ENCODE measurements at places on chromosomes 12 and 14. TPM values are rescaled to one million over a fixed set of nuclear protein-coding genes. Genes with fewer than 3 reads are reported as not detected.

The FOXN4 gene
- not detected for polyA plus RNA-seq

The FAM186B gene
- 0.26 TPM for polyA plus RNA-seq

The HSP90AA1 gene
- polyA plus RNA-seq, result 272 TPM

The DAO gene
- polyA plus RNA-seq, result not detected

The KLRG1 gene
- polyA plus RNA-seq, result 2.9 TPM

The EMP1 gene
- polyA plus RNA-seq, result 32.6 TPM

The BBOF1 gene
- polyA plus RNA-seq, result 2.0 TPM

The LALBA gene
- polyA plus RNA-seq, result not detected

The PRKD1 gene
- 6.9 TPM for polyA plus RNA-seq

The GALNT6 gene
- 12.3 TPM for polyA plus RNA-seq

The ISM2 gene
- not detected for polyA plus RNA-seq

The TAS2R14 gene
- 2.0 TPM for polyA plus RNA-seq
